ENCODE measurements at places on chromosomes 13 and 19. TPM values are rescaled to one million over a fixed set of nuclear protein-coding genes. Genes with fewer than 3 reads are reported as not detected.

GRCh38 chr13:22736084-22736767 lies 444.6 kb upstream of the SGCG start:
- DNase-seq, result no peak

DNA sequence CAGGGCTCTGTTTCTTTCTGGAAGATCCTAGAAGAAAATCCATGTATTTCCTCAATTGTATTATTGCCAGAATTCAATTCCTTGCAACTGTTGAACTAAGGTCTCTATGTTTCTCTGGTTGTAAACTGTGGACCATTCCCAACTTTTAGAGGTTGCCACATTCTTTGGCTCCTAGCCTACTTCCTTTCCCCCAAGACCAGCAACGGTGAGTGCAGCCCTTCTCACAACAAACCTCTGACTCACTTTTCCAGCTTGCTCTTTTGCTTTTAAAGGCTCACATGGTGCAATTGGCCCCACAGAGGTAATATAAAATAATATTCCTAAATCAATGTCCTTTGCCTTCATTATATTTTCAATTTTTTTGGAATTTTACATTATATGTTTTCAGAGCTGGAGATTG lies 371.3 kb downstream of the SLITRK5 start:
- no peak for DNase-seq

TNNT1 gene
- 27.6 TPM for total RNA-seq

DNA sequence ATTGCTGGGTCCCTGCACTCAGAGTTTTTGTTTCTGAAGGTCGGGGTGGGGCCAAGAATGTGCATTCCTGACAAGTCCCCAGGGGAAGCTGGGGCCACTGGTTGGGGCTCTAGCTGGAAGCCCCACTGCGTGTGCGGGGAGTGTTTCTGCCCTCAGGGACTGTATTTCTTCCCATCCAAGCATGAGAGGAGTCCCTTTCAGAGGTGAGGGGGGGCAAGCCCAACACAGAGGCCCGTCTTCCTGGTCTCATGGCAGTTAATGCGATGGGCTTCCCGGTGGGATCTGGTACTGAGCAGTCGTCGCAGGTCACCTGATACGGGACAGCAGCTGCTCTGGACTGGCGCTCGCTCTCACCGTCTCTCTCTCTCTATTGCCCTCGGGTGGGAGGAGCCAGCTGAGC lies 50.4 kb downstream of the GPR12 start:
- DNase-seq, result peak; percentile 51

GRCh38 chr19:13150931-13151604 lies 857 bp downstream of the IER2 start:
- DNase-seq, result no peak

GGACT gene
- 5.9 TPM for total RNA-seq

DNA sequence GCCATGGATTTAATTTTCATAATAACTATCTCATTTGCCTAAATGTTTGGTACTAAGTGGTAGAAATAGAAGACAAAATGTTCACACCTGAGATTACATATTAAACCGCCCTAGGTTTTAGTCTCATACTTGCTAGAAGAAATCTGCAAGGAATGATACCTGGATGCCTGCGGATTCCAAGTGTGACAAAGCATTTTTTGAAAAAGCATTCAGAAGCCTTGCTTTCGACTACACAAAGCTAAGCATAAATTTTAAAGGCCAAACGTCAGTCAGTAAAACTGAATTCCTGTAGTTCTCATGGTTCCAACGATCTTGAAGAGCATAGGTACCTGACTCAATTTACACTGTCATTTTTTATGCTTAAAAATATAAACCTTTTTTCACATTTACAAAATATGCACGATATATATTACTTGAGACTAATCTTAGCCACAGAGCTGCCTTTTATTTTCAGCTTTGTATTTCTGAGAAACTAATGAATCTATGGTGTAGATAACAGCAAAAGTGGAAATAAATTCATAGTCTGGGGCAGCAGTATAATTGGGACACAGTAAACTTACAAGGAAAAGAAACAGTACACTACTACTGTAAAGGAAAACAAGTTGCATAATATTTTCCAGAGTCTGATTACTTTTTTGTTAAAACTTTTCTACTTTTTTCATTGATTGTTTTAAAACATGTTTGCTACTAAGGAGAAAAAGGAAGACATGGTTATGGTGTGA lies 1.2 kb upstream of the LRRC63 start:
- no peak for DNase-seq

DNA sequence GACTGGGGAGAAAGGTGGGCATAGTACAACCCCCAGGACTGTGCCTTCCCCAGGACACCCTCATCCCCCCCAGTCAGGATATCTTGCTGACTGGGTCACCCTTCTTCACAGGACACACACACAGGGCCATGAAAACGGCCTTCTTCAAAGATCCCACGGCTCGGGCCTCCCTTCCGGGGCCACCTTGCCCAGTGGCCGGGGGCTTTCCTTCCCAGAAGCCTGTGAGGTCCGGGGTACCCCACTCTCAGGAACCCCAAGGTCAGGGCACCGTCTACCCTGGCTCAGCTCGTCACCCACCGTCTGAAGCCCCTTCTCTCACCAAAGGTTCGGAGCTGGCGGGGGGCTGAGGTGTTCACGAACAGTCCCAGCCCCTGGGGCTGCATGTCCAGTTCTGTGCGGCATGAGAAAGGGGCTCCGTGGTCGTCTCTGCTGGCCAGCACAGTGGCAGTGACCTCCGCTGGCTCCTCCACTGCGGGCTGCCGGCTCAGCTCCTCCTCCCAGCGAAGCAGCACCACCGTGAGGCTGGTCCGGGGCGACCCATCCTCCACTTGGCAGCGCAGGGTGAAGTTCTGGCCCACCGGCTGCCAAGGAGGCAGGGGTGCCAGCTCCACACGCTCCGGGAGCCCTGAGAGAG lies 2.1 kb upstream of the RAVER1 start:
- no peak for DNase-seq

DNA sequence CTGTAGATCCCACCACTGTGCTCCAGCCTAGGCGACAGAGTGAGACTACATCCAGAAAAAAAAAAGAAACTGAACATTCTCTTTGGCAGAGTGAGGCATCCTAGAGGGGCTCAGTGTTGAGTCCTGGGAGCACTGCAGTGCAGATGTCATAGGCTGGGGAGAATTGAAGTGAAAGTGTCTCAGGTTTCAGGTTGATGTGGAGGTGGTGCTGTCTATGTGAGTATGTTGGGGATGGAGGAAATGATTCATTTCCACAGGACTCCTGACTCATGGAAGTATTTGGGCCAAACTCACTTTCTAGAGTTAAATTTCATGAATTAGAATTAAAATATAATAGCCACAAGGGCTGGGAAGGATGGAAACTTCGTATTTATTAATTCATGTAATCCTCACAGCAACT lies 134.4 kb upstream of the TSC22D1 start:
- no peak for DNase-seq

DNA sequence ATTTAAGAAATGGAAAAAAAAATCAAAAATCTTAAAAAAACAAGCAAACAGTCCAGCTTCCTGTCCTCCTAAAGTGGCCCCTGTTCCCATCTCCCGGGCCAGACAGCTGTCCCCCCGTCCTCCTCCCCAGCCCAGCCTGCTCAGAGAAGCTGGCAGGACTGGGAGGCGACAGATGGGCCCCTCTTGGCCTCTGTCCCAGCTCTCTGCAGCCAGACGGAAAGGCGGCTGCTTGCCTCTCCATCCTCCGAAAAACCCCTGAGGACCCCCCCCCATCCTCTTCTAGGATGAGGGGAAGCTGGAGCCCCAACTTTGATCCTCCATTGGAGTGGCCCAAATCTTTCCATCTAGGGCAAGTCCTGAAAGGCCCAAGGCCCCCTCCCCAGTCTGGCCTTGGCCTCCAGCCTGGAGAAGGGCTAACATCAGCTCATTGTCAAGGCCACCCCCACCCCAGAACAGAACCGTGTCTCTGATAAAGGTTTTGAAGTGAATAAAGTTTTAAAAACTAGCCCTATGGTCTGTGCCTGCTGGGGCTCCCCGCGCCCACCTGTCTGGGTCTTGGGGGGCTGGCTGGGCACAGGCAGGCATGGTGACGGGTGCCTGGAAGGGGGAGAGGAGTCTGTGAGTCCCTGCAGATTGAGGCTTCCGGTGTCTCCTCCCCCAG lies 3.8 kb downstream of the GADD45GIP1 start:
- no peak for DNase-seq

VAV1 gene
- not detected for total RNA-seq

GRCh38 chr13:96650301-96650886 lies 343.9 kb downstream of the OXGR1 start:
- no peak for DNase-seq

PRR19 gene
- total RNA-seq, result 2.4 TPM

ZNF492 gene
- not detected for total RNA-seq

GRCh38 chr13:47594833-47595232 lies 406.2 kb downstream of the SUCLA2 start:
- no peak for DNase-seq

GRCh38 chr19:18433015-18433691 lies 4.8 kb downstream of the ISYNA1 start:
- DNase-seq, result no peak

PSPN gene
- total RNA-seq, result 4.8 TPM

DNA sequence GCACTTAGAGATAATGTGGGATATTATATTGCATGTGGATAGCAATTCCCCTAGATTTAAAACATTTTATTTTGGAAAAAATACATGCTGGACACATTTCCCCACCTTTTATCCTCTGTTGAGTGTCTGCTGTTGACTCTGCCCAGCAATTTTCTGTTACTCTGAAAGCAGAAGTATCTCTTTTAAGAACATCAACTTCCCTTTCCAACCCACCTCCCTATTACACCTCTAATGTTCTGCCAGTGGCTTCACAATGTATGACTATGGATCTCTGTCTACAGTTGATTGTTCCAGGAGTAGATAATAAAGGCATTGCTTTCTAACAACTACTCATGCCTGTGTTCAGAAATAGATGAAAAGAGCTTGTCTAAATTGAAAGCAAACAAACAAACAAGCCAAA lies 754.8 kb upstream of the SLITRK6 start:
- DNase-seq, result no peak

- no peak for DNase-seq
Observed at GRCh38 chr19:15098460-15098859, 8.7 kb upstream of the SYDE1 start.

DNA sequence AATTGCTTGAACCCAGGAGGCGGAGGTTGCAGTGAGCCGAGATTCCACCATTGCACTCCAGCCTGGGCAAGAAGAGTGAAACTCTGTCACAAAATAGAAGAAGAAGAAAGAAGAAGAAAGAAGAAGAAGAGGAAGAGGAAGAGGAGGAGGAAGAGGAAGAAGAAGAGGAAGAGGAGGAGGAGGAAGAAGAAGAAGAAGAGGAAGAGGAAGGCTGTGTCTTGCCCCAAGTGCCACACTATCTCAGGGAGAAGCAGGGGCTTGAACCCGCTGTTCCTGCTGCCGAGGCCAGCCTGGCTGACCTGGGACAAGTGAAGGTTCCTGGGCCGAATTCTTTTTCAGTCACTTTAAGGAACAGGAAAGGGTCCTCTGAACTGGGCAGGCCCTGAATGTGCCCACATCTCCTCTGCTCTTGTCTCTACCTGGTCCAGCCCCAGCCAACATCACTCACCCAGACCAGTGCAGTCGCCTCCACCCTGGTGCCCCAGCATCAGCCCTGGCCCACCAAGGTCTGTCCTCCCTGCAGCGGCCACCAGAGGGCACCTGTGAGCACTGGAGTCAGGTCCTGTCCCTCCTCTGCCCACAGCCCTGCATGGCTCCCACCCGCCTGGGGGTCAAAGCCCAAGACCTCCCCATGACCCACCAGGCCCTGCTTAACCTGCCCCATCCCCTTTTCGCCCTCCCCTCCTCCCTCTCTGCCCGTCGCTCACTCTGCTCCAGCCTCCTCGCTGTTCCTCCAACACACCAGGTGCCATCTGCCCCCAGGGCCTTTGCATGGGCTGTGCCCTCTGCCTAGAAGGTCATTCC lies 20.0 kb downstream of the TICAM1 start:
- DNase-seq, result peak; percentile 88

GRCh38 chr13:35889560-35889959 lies 241.6 kb downstream of the DCLK1 start:
- no peak for DNase-seq

- DNase-seq, result no peak
Observed at GRCh38 chr13:70027551-70027950, 80.1 kb upstream of the ATXN8OS start.

DNA sequence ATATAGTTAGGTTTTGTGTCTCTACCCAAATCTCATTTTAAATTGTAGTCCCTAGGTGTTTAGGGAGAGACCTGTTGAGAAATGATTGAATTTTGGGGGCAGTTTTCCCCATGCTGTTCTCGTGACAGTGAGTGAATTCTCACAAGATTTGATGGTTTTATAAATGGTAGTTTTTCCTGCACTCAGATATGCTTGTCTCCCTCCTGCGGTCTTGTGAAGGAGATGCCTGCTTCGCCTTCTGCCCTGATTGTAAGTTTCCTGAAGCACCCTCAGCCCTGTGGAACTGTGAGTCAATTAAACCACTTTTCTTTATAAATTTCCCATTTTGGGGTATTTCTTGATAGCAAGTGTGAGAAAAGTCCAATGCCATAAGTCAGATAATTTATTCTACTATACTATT lies 1977.5 kb upstream of the PCDH20 start:
- DNase-seq, result no peak

RHPN2 gene
- total RNA-seq, result 31.6 TPM

ZNF560 gene
- not detected for total RNA-seq

- no peak for DNase-seq
Observed at GRCh38 chr13:36344173-36344572, 2.0 kb downstream of the SPART start.

DNA sequence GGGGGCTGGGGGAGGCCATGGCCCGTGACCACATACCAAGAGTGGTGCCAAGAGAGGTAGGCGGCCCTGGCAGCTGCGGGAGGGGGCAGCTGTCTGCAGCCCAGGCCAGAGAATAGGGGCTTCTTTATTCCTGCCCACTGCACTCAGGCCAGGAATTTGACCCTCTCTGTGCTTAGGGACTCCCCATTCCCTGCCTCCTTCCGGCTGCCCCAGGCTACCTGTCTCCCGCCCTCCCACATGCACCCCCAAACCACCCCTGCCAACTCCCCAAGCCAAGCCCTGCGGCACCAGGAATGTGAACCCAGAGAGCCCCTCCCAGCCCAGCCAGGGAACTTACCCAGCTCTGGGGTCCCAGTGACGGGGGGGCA lies 687 bp downstream of the PLEKHA4 start:
- no peak for DNase-seq

GRCh38 chr19:48670699-48671445 lies 1.9 kb downstream of the NTN5 start:
- DNase-seq, result no peak

TECR gene
- 240 TPM for total RNA-seq

GRCh38 chr13:28010046-28010445 lies 21.6 kb upstream of the URAD start:
- no peak for DNase-seq

Measured in type B pancreatic cell (in vitro differentiated cells).